ENCODE measurements at places on chromosomes 16 and 17.

DNA sequence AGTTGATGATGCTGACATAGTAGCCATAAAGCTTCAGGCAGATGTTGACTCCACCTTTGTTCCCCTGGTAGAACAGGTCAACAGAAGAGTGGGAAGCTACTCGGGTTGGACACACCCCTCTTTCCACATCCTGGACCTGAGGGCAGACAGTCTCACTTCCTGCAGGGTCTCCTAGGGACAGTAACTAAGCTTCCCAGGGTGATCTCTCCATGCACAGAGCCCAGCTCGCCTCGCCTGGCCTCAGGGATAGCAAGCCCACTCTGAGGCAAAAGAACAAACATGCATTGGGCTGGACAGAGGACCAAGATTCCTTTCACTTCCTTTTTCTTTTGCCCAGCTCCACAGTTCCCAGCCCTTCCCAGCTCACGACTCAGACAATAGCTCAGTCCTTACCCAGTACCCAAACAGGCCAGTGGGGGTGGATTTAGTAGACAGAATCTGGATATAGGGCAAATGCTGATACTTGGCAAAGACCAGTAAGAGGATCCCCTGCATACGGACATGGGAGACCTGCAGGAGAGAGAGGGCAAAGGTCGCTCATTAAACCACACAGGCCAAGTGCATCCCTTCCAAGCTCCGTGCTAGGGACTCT is 7.0 kb downstream of the INPP5K start:
- DNase-seq, result no peak

- peak; percentile 7 for DNase-seq
Observed at GRCh38 chr16:50067290-50067853, 1.6 kb downstream of the HEATR3 start.

DNA sequence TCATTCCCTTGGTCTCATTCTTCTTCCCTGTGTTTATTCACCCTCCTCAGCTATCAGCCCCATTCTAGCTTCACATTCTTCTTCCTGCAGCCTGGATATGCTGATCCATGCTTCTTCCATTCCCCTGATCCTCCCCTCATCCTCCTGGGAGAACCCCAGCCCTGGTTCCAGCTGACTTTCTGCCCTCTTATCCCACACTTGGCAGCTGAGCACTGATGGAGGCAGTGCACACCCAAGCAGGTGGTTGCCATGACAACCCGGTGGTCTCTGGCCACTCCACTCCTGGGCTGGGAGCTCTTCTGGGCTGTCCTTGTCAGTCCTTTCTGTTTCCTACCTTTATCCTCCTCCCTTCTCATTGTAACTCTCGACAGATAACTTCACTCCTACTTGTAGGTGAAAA is 16.7 kb upstream of the TUBG2 start:
- no peak for DNase-seq

GRCh38 chr16:85194307-85195270 is 82.3 kb upstream of the CIBAR2 start:
- DNase-seq, result no peak

GRCh38 chr17:50276588-50277356 is 2.5 kb downstream of the TMEM92 start:
- DNase-seq, result no peak

DNA sequence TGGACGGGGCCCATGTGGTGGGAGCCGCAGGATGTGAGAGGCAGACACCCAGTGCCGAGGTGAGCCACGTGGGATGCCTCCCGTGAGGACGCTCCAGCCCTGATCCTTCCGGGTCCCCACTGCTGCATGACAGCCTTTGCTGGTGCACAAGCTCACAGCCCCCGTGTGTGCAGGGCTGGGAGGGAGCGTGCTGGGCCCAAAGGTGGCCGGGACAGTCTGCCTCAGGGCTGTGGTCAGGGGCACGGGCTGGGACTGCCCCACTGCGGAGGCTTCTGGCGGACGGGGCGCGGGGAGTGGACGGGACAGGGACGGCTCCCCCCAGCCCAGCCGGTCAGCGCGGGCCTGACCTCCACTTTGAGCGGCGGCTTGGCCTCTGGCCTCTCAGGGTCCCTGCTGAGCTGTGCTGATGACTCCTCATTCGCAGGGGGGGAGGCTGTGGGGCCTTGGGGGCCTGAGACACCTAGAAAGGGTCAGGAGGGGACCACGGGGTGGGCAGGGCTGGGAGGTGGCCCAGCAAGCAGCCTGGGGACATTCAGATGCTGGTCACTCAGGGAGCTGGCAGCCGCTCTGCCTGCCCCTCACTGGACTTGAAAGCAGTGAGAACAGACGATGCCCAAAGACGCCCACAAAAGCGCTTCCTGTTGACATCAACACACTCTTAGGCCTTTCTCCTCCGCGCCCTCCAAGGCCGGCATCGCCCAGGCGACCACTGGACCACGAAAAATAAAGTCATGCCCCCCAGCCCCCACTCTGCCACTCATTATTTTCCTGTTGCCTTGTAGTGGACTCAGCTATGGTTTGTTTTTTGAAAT is 9.3 kb upstream of the METRNL start:
- DNase-seq, result no peak

DNA sequence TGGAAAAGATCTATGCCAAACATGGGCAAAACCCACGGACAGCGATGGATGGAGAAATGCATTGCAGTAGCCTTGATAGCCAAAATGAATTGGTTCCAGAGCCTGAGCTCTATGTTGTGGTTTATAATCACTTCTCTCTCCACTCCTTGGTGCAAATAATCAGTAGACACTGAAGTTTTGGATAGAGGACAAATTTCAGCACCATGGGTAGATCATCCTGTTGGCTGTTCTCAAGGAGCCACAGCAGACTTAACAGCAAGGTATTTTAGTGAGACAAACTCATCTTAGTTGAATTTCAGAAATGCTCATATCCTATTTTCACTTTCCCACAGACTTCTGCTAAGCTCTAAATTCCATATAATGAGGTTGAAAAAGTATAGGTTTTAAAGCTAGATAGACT is 88.3 kb upstream of the CCL1 start:
- no peak for DNase-seq

GRCh38 chr17:66476014-66476413 is 173.6 kb downstream of the PRKCA start:
- DNase-seq, result no peak

DNA sequence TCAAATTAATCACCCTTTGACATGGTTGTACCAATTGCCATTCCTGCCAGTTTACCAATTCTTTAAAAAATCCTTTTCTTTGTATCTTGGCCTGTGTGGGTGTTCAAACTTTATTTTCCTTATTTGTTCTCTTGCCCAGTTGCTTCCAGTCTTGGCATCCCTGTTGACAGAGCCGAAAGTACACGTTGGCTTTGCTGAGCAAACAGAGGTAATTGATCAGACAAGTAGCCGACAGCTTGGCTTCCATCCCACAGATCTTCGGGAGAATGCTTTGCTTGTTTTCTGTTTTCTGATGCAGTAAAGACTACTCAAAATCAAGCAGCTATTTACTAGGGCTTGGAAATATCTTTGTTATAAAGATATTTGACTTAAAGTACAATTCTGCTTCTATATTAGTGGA is 506.8 kb upstream of the SALL1 start:
- DNase-seq, result peak; percentile 91

DNA sequence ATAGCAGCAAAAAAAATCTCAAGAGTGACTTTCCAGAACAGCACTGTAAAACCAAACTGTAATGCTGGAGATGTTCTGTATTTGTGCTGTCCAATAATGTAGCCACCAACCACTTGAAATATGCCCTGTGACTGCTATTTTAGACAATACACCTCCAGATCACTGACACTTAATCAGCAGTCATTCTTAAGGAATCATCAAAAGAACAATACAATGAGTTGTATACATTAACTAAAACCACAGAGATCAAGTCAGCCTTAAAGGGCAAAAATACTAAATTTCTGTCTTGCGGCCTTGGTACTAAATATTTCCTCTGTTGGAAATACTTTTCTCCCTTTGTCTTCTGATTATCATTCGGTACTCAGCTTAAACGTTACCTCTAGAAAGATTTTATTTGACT is 33.6 kb upstream of the ANKFY1 start:
- no peak for DNase-seq

DNA sequence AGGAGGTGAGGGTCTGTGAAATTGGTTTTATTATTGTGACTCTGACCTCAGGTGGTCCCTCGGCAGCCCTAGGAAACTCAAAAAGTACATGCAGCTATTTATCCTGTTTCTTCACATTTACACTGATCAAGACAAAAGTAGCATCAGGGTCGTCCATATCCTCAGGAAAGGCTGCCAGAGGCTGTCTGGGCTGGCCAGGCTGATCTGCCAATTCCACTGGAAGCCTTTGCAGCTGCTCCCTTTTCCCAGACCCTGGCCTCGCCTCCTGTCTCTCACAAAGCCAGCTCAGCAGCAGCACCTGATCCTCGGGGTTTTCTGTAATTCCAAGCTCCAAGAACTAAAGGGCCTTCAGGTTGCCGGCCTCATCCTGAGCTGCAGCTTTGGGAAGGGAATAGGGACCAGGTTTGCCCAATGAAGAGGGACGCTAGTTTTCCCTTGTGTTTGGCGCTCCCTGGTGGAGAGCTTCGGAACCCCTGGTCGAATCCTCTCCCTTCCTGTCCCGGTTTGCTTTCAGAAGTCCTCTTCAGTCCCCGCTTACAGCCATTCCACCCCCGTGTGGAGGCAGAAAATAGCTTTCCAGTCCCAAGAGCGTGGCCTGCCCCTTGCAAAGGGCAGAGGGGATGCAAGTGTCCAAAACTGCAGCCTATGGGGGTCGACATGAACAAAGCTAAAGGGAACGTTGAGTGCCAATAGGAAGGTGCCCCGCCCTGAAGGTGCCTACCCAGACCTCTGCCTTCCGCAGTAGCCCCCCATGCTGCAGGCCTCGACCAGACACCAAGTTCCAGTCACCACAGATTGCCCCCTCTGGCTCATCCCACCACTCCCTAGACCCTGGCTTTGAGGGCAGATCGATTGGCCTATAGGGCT is 13.4 kb downstream of the MFSD6L start:
- DNase-seq, result peak; percentile 34

DNA sequence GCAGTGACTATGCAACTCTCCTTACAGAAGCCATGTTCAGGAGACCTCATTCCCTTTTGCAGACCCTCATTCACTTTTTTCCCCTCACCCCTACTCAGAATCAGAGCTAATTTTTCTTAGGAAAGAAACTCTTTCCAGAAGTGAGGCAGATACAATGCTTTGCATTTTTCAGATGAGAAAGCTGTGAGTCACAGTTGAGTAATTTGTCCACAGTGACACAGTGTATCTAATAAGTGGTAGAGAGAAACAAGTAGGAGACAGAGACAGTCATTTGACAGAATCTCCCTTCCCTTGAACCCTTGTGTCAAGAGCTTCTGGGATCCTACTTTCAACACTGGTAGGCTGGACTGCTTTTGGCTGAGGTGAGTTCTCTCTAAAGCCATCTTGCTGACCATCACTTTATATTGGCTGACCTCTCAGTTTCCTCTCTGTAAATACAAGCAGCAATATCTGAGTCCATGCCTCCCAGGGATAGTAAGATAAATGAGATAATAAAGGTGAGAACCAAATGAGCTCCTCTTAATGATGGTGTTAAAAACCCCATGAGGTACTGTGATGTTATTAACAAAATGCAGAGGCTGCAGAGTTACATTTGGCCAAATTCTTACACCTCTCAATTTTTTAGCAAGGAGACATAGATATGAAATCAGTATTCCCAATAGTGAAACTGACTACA is 130.8 kb downstream of the CA10 start:
- no peak for DNase-seq

- DNase-seq, result no peak
Observed at GRCh38 chr17:40312131-40312731, 3.3 kb downstream of the RARA start.

DNA sequence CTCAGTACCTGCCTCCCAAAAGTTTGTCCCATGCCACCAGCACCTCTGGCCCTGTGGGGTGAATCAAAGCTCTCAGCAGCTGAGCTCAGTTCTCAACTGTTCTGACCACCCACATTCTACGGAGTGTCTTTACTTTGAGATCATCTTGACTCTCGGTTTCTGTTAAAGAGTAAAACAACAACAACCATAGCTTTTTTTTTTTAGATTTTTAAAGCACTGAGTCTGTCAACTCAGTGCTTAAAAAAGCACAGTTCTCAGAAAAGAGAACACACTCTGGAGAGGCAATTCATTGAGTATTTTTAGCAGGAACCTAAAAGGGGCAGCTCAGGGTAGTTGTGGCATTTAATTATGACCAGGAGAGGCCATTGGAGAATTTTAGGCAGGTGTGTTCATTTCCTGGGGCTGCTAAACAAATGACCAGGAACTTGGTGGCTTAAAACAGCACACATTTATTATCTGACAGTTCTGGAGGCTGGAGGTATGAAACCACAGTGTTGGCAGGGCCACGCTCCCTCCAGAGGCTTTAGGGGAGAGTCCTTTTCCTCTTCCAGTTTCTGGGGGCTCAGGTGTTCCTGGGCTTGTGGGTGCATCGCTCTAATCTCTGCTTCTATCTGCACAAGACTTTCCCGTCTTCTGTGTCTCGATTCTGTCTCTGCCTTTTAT is 6.7 kb upstream of the WFIKKN2 start:
- no peak for DNase-seq

- DNase-seq, result no peak
Observed at GRCh38 chr17:32268734-32269288, 3.2 kb downstream of the RHBDL3 start.

DNA sequence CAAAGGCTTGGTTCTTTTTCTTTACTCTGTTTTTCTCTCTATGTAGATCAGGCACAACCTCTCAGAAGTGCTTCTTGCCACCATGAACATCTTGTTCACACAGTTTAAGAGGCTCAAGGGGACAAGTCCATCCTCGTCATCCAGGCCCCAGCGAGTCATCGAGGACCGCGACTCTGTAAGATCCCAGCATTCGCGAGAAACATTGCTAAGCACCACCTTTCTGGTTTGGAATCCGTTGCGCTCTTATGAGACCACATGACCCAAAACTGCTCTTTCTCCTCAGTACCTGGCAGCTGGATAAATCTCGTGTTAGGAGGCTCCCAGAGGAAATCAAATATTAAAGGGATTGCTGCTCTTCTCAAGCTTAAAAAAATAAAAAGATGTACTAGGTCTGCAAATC is 23.3 kb upstream of the SLC12A3 start:
- DNase-seq, result no peak

DNA sequence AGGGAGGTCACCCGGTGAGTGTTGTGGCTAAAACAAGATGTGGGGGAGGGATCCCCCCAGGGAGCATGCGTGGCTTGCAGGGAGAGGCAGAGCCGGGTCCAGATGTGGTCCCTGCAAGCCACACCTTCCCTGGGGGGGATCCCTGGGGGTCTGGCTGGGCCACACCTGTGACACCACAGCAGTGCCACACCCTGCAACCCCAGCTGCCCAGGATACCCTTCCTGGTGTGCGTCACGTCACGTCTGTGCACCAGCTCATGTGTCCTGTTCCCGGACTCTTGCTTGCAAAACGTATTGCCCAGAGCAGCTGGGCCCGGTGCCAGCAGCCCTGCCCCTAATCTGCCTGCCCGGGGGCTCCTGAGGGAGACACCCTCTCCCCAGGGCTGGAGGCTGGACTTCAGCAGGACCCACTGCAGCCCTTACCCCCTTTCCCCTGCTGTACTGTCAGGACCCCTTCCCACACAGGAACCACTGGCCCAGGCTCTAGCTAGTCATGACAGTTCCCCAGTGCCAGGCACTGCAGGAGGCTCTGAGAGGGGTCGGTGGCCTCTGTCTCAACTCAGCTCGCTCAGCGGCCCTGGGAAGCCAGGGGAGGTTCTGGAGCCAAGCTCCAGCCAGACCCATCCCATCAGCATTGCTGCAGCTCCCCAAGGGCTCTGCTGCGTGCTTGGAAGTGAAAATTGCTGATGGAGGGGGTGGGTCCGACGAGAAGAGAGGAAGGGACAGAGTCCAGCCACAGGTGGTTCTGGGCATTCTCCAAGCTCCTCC is 25.8 kb upstream of the ACSF3 start:
- DNase-seq, result no peak

GRCh38 chr16:77596261-77596660 is 126.1 kb upstream of the NUDT7 start:
- DNase-seq, result no peak
